NCI-H524 (cell line): ENCODE measurements at places on chromosomes 3 and 15.

DNA sequence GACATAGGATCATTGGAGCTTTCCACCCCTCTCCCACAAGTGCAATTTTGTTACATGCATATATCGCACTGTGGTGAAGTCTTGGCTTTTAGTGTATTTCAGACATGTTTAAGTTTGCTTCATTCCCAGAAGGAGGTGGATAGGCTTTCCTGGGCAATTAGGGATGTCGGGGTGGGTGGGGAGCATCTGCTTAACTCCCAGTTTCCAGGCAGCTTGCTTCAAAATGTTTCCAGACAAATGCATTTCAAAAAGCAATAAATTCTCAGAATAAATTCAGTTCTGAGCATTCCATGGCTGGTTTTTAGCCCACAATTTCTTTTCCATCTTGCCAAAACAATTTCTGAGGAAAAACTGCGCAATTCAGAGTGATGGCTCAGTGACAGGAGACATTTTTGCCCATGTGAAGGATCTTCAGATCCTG is 227.7 kb upstream of the ZPLD1 start:
- DNase-seq, result no peak

GRCh38 chr3:31038086-31038739 is 143.8 kb upstream of the GADL1 start:
- no peak for DNase-seq

DNA sequence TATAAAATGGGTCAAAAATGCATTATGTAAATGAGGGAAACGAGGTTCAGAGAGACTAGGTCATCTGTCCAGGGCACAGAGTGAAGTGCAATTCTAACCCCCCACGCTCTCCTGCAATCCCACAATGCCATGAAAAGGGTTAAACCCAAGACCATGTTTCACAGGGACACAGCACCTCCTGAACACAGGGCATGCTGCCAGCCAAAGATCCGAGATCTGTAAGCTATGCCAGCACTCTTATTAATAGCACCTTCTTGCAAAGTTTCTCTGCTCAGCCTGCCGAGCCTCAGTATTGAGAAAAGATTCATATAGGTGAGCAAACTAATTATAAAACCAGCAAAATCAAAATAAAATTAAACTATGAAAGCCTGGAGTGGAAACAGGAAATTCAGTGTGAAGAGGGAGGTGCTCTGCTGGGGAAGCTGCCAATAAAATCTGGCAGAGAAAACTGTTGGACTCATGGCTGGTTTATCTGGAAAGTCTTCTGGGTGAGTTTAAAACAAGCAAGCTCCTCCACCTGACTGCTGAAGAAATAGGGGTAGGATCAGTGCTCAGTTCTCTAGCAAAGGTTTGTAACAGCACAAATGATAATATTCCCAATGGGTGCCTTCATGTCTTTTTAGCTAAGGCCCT is 50.3 kb downstream of the LRIG1 start:
- DNase-seq, result no peak

- DNase-seq, result no peak
Observed at GRCh38 chr3:107969994-107970819, 120.6 kb downstream of the CD47 start.

DNA sequence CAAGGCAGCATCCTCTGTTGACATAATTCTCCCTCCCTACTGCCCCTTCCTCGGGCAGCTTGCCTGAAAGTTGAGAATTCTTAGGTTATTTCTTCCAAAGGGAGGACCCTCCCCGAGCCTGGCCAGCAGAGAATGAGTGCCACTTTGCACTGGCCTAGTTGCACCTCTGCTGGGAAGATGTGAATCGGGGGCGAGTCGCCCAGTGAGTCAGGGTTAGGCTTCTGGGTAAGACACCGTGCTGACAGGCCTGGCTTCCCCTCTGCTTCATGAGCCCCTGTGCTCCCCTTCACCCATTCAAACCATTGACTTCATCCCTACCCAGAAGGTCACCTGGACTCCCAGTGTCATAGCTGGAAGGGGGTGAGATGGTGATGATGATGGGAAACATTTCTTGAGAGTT is 82.3 kb downstream of the AAGAB start:
- DNase-seq, result no peak

- DNase-seq, result no peak
Observed at GRCh38 chr3:151421938-151422337, 37.4 kb upstream of the P2RY12 start.

GRCh38 chr3:121228971-121229370 is 316.8 kb downstream of the POLQ start:
- DNase-seq, result no peak

- DNase-seq, result no peak
Observed at GRCh38 chr3:182597621-182598041, 195.7 kb upstream of the ATP11B start.

DNA sequence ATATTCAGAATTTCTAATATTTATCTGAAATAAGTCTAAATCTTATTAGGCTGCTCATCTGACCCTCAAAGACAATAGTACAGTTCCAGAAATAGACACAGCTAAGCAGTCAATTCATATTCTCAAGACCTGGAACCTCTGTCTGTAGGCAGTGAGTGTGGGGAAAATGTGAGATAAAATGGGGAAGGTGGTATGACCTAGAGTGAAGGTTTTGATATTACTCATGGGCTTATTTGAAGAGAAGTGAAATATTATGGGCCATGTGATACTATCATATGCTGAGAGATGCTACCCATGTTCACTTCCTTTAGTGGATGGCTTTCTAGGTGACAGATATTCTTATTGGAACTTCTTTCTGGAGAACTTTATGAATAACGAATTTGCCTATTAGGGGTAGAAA is 33.5 kb downstream of the TGFBR2 start:
- no peak for DNase-seq

GRCh38 chr3:133503409-133503808 is 70.1 kb upstream of the CDV3 start:
- no peak for DNase-seq

DNA sequence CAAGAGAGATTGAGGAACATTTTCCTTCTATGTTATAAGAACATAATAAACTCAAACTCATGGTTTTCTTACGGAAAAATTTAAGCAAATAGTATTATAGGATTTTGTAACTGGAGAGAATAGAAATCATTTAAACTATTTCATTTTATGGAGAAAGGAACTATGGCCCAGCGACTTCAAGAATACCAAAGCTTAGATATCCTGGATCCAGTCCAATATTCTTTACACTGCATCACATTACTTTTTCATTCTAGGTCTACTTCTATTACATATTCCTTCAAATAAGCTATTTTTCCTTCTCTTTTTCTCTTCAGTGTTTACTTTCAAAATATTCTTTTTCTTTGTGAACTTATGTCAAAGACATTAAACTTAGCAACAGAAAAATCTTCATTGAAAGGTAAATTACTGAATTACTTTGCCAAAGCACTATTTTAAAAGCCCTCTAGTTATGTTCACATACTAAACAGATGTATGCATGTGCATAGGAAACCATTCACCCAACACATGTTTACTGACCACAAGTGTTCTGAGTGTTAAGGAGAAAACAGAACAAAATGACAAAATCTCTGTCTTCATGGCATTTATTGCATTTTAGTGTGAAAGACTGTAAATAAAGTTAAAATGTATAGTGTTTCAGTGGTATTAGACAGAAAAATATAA is 20.4 kb downstream of the KPNA4 start:
- no peak for DNase-seq

GRCh38 chr3:111392894-111393398 is 149.1 kb upstream of the CD96 start:
- DNase-seq, result peak; percentile 93

DNA sequence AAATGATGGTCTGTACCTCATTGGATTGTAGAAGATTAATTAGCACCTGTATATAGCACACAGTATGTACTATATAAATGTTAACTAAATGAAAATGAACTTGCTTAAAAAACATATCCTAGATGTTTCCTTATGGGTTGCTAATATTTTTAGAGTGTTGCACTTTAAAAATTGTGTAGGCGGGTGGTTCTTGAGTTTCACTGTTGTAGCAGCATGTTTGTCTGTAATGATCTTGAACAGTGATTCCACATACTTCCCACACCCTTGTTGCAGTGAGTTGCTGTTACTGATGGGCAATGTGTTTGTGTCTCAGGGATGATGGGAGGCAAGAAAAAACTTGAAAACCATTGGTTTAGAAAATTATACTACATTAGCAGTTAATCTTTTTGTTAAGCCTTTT is 22.0 kb downstream of the USP3 start:
- no peak for DNase-seq

DNA sequence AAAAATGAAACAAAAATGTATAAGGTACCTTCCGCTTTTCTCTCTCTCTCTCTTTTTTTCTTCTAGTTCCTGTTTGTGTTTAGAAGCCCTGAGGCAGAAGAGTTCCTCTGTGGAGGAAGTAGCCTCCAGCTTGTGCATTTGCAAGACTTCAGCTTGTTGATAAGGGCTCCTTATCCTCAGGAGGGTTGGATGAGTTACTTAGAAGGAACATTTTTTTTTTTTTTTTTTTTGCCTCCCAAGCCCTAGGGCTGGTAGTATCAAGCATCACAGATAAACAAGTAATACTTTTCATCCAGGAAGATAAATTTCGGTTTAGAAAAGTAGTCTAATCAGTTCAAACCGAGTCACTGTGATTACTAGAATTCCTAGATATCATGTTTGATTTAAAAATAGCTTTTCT is 91.0 kb upstream of the CBLB start:
- peak; percentile 33 for DNase-seq

DNA sequence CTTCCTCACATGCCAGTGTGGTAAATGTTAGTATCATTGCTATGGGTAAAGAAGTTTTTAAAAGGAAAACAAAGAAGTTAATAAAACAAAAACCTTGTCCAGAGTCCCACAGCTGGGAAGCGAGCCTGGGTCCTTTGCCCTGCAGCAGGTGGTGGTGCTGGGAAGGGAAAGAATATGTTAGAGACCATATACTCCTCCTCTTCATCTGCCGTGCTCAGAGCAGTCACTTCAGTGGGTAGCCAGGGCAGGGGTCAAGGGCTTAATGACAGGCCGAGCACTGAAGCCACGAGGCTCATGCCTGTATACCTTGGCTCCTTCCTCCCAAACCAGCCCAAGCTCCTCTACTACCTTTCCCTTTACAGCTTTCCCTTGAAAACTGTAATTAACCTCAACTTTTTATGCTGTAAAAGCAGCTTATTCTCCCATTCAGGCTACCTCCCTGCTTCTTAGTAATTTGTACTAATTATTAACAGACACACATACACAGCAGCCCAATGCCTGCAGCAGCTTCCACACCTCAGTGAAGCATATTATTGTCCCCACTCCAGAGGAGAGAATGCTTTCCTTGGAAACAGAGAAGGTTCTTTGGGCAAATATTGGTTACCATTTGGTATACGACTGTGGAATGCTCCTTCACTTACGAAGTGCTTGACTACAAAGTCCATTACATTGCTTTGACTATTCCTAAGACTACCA is 362.1 kb downstream of the EPHB1 start:
- DNase-seq, result no peak

GRCh38 chr3:48931944-48932580 is 13.4 kb downstream of the ARIH2 start:
- no peak for DNase-seq

- DNase-seq, result peak; percentile 14
Observed at GRCh38 chr3:159861369-159861987, 127.2 kb upstream of the IL12A start.

GRCh38 chr3:61638741-61639140 is 77.4 kb downstream of the PTPRG start:
- DNase-seq, result no peak

- DNase-seq, result no peak
Observed at GRCh38 chr15:98646546-98647025, 1.8 kb upstream of the IGF1R start.

GRCh38 chr3:101676765-101677435 is at the start of gene ZBTB11:
ZBTB11 (minus strand) TSS chr3:101677132; CDS start chr3:101676914, 218 bp downstream.
- DNase-seq, result no peak

DNA sequence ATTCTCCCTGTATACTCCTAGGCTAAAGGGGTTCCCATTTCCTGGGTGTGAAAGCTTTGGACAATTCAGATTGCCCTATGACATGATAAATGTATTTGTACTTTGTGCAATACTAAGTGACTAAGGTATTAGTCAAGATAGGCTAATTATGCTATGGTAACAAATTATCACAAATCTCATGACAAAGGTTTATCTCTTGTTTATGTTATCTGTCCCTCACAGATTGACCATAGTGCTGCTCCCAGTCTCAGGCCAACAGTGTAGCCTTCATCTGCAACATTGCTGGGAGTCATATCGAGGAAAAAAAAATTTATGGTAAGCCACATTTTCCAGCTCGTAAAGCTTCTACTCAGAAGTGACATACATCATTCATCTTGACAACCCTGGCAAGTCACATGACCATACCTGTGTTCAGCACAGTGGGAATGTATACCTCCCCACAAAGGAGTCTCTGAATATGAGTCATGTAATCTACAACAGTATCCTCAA is 346.2 kb downstream of the IGSF11 start:
- DNase-seq, result no peak

- DNase-seq, result peak; percentile 54
Observed at GRCh38 chr3:37974121-37975083, 16.2 kb upstream of the VILL start.

- DNase-seq, result no peak
Observed at GRCh38 chr15:63715818-63716217, 117.9 kb downstream of the HERC1 start.

GRCh38 chr3:171883893-171884279 is 40.7 kb downstream of the TMEM212 start:
- no peak for DNase-seq

DNA sequence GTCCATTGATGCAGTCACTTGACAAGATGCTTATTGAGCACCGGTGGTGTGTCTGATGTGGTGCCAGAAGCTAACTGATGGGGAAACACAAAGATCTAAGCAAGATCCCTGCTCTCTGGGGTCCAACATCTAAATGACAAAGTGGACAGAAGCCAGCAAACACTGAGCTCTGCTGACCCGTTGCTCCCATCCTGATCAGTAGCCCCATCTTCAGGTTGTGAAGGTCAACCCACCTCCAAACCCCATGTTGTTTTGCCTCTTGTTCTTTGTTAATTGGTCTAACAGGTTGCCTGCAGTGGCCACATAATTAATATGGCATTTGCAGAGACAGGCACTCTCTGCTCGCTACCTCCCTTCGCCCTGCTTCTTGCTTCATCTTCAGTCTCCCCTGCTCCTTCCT is 21.5 kb upstream of the GLCE start:
- DNase-seq, result no peak

- DNase-seq, result no peak
Observed at GRCh38 chr3:136624894-136625815, 127.0 kb downstream of the STAG1 start.

- DNase-seq, result no peak
Observed at GRCh38 chr3:73571238-73571794, 53.4 kb downstream of the PDZRN3 start.

GRCh38 chr3:183296944-183297343 is 43.9 kb downstream of the B3GNT5 start:
- DNase-seq, result no peak

GRCh38 chr3:194277786-194278130 is 73.4 kb downstream of the CPN2 start:
- no peak for DNase-seq

- no peak for DNase-seq
Observed at GRCh38 chr3:45082142-45082538, 56.0 kb downstream of the CLEC3B start.

- DNase-seq, result no peak
Observed at GRCh38 chr3:52827441-52827840, 3.0 kb downstream of the ITIH4 start.
